ENCODE measurements at places on chromosomes 5 and 9.

DNA sequence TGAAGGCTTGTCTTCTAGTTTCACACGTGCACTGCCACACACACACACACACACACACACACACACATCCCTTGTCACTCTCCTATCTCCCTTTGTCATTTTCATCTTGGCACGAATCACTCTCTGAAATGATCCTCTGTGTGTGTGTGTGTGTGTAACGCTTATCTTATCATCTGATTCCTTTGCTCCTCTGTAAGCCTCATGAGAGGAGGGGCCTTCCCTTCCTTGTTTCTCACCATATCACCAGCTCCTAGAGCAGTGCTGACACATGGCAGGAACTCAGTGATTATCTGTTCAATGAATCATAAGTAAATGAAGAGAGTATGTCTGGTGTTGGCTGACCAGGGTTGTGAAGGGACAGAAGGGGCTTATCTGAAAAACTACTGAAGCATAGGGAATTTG is 53.3 kb downstream of the PDE4D start:
- DNase-seq, result no peak

GRCh38 chr9:19969721-19970120 is 180.9 kb upstream of the SLC24A2 start:
- no peak for DNase-seq

DNA sequence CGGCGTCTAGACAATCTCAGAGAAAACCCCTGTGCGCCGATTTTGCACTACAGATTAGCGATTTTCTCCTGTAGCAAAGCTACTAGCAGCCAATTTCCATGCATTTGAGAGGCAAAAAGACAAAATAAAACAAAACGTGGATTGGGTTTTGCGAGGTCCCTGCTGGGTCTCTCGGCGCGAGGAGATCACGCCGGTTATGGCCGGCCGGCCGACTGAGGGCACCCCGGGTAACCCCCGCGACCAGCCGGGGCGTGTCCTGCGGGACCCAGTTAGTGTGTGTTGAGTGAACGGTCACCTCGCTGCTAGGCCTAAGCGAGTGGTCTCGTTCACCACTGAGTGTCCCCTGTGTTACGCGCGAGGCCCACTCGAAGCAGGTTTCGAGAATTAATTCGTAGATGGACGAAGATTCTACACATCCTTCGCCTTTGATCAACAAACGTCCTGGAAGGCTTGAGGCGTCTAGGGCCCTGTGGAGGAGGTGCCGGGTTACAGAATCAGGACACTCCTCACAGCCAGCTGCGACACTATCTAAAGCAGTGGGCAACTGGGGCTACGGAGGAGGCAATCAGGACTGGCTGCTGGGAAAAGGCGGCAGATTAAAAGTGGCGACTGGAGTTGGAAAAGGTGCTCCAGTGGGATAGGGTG is 764 bp upstream of the VDAC1 start:
- no peak for DNase-seq

DNA sequence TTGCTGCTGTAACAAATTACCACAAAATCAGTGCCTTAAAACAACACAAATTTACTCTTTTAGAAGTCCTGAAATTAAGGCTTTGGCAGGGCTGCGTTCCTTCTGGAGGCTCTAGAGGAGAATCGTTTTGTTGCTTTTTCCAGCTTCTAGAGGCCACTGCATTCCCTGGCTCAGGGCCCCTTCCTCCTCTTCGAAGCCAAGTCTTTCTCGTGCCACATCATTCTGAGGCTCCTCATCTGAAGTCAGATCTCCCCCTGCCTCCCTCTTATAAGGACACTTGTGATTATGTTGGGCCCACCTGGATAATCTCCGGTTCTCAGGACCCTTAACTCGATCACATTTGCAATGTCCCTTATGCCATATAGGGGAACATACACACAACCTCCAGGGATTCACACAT is 48.0 kb downstream of the SLC22A5 start:
- no peak for DNase-seq
